Endodermal cell (in vitro differentiated cells): ENCODE measurements at places on chromosomes 12 and 14. TPM values are rescaled to one million over a fixed set of nuclear protein-coding genes. Genes with fewer than 3 reads are reported as not detected.
A peak's percentile ranks its signal among the peaks of the same experiment; 100 is the strongest.

DNA sequence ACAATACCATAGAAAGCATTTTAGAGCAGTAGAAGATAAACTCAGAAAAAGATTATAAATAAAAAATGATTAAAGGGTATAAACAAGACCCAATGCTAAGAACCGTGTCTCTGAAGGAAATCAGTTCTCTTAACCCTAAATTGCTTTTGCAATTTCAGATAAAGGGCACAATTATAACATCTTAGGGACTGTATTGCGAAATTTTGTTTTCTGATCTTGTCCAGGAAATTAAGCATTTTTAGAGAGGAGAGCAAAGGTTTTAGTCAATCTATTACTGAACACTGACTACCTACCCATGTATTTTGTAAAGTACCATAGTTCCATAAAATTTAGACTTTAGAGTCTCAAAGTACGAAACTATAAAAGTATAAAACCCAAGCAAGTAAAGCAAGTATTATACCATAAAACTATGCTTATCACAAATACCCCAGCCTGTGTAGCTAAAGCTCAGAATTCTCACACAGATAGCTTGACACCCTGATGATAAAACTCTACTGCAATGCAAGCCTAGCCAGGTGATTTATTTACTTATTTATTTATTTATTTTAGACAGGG lies 6.8 kb upstream of the CHPT1 start:
- no peak for DNase-seq

GRCh38 chr14:104583424-104584306 lies 4.1 kb downstream of the C14orf180 start:
- DNase-seq = no peak

DNA sequence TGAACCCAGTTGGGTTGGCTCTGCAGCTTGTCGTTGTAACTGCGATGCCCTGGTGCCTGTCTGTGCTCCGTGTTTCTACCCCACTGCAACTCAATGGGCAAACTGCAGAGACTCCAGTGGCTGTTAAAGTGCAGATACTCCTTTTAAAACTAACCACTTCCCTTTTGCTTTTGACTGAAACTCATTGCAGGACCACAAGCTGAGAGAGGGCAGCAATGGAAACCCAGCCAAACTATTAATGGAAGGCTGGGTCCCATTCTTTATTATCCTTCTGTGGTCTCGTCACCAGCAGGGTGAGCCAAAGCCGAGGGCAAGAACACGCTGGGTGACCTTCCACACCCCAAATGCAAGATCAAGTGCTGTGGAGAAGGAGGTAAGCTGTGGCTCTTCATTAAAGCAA lies 910.4 kb downstream of the VRK1 start:
- DNase-seq = peak; percentile 56

GRCh38 chr14:47678157-47678556 lies 2.8 kb upstream of the MDGA2 start:
- DNase-seq = peak; percentile 55

Gene RILPL2
- 1.7 to 2.9 TPM (median 2.6 TPM) in 3 replicates for total RNA-seq

DNA sequence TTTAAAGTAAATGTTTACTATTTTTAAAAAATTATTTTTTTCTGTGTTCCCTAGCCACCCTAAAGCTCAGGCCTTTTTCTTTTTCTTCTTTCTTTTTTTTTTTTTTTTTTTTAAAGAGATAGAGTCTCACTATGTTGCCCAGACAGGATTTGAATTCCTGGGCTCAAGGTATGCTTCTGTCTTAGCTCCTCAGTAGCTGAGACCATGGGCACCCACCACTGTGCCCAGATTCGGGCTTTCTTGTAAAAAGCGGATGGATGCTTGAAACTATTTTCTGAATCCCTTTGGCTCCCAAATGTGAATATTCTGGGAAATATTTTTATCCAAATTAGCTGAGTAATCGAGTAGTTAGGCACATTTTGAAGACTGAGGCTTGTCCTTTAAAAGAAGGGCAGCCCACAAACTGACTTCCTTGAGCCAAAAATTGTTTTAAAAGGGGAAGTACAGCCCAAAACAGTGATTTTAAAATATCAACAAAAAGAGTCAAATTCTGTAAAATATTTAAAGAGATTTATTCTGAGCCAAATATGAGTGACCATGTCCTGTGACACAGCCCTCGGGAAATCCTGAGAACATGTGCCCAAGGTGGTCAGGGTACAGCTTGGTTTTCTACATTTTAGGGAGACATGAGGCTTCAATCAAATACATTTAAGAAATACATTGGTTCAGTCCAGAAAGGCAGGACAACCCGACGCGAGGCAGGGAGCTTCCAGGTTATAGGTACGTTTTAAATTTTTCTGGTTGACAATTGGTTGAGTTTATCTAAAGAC lies 28.8 kb upstream of the HIGD1C start:
- DNase-seq = peak; percentile 36

Gene FSCB
- 0.22 to 0.25 TPM in 2 of 3 replicates, not detected in the other for total RNA-seq

- DNase-seq = no peak
These were observed 376.3 kb upstream of the RGS6 start for GRCh38 chr14:71555654-71556559.

Gene C12orf76
- 22.4 to 25.9 TPM (median 23.5 TPM) in 3 replicates for total RNA-seq

GRCh38 chr14:73237786-73238423 lies 599 bp downstream of the PAPLN start:
- DNase-seq = peak; percentile 72

DNA sequence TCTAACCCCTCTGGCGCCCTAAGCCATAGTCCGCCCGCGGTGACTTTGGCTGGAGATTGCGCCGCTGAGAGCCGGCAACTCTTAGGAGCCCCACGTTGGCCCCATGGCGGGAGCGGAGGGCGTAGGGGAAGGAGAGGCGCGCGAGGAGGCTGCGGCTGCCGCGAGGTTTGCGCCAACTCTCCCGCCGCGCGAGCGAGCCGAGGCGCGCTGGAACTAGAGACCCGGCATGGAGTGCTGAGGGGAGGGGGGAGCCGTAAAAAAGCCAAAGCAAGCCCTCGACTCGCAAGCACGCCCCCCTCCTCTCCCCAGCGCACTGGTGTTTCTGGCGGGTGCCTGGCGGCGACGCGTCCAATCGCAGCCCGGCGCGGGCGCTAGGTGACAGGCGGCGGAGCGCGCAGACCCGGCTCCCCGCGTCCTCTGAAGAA lies at the start of gene SYT10:
Gene SYT10 (minus strand): TSS at position 233 of the 425 bp plus-strand sequence. CDS start 297 bp downstream, outside the sequence.
- peak; percentile 94 for DNase-seq

- DNase-seq = no peak
These were observed at the start of gene TC2N for GRCh38 chr14:91867316-91867988. Gene TC2N, minus strand, starts transcription at chr14:91867536. Its CDS starts 53,767 bp downstream, at chr14:91813769.

- no peak for DNase-seq
These were observed 107.5 kb downstream of the KITLG start for GRCh38 chr12:88472775-88473174.

Gene LBHD2
- total RNA-seq = not detected in 2 replicates

DNA sequence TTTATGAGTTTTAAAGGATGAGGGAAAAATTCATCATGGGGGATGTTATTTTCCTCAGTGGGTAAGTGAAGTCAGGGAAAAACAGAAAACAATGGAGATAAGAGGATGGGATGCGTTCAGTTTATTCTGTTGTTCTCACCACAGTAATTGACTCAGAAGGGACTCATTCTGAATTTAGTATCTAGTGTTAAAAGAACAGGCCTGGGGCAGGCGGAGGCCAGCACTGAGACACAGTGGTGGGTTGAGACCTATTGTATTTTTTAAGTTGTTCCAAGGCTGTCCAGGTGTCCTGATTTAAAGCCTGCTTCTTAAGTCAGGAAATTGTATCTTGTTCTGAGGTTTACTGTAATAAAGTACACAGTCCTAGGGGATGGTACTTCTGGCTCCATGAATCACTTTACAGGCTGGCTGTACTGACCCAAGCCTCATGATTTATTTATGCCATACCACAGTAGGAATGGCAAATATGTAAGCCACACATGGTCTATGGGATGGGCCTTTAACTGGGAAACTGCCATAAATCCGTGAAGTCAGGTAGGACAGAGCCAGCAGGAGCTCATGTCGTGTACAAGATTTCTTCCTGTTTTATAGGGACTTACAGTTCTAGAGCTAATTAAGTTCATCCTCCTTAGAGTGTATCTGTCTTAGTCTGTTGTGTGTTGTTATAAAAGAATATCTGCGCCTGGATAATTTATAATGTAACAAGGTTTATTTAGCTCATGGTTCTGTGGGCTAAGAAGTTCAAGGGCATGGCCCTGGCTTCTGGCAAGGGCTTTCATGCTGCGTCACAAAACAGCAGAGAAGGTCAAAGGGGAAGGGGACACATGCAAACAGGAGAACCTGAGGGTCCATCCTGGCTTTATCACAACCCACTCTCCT lies 244.1 kb downstream of the FBXL14 start:
- no peak for DNase-seq

Gene ZNF891
- total RNA-seq = 2.9 and 3.7 TPM in 2 replicates

DNA sequence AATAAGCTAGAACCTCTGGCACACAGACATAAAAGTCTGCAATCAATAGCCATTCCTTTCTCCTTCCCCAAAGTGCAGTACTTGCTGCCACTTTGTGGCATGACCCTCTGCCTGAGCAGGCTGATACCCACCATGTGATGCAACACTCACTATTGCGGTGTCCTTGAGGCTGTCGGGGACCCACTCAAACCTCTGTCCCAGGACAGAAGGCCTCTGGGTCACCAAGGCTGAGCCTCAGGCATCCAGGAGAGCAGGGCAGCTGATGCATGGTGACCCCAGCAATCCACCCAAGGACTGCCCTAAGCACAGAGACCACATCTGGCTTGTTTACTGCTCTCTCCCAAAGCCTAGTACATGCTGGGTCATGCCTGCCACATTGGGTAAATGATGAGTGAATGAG lies 114.2 kb downstream of the DPF3 start:
- peak; percentile 25 for DNase-seq

Gene LRP1-AS
- not detected in 3 replicates for total RNA-seq

DNA sequence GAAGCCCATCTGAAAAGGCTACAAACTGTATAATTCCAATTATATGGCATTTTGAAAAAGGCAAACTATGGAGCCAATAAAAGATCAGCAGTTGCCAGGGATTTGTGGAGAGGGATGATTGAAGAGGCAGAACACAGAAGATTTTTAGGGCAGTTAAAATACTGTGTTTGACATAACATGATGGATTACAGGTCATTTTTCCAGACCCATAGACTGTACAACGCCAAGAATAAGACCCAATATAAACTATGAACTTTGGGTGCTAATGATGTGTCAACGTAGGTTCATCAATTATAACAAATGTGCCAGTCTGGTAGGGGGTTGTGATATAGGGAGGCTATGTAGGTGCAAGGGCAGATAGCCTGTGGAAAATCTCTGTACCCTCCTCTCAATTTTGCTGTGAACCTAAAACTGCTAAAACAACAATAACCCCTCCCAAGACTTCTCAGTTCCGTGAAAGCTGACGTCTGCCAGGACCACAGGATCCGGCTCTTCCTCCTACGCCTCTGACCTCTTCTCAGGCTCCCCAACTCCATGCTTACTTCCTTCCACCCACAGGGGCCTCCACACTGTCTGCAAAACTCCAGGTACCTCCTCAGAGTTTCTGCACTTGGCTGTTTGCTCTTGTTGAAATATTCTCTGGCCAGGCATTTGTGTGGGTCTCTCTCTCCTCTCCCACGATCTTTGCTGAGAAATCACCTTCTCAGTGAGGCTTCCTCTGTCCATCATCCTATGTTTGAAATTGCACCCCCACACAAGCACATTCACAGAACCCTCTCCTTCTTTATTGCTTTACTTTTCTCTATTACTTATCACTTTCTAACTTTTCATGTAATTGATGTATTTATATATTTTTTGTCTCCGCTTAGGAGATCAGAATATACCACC lies 131.4 kb downstream of the BBS10 start:
- no peak for DNase-seq

Gene SRRM4
- total RNA-seq = 0.44 and 0.59 TPM in 2 replicates

GRCh38 chr12:14315501-14315900 lies 50.0 kb upstream of the ATF7IP start:
- no peak for DNase-seq

Gene TDRD9
- not detected in 3 replicates for total RNA-seq

DNA sequence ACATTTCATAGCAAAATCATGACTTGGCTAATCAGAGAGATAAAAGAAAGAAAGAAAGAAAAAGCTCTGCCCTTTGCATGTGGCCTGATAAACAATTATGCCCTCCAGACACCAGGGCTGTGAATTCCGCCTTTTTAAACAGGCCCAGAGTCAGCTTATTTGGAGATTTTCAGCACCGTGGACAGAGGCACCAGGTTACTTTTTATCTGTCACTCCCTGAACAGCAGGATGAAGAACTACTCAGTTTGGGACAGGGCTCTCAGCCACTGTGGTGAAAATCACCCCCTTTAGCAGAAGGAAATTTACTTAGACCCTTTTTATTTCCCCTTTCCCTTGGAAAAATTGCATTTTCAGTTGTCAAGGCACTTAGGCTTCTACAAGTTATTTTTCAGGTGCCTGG lies 359.9 kb downstream of the NRXN3 start:
- peak; percentile 89 for DNase-seq

DNA sequence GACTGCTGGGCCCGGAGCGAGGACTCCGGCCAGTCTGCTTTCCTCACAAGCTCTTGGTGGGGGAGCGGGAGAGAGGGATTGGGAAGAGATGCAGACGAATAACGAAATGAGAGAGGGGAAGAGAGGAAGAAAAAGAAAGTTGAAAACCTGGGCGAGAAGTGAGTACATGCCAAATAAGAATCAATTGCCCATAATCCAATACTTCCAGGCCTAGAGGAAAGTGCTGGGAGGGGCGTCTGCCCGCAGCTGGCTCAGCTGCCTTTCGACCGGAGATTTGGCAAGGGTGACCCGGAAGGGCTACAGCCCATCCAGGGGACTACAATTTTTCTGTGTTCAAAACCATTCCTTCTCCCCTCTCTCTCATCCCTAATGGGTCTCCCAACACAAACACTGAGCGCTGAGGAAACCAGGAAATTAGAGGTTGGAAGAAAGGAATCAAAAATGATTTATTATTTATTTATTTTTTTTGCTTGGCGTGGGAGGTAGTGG lies 4.9 kb downstream of the NKX2-1 start:
- DNase-seq = no peak

GRCh38 chr12:116697305-116697704 lies 40.6 kb downstream of the SPRING1 start:
- DNase-seq = peak; percentile 95

- DNase-seq = no peak
These were observed 427.9 kb downstream of the CCDC91 start for GRCh38 chr12:28618171-28618570.

GRCh38 chr14:98956181-98956580 lies 315.8 kb downstream of the BCL11B start:
- peak; percentile 25 for DNase-seq

Gene GALC
- total RNA-seq = 27.8 and 31.8 TPM in 2 replicates

- DNase-seq = peak; percentile 56
These were observed 786 bp upstream of the PFKM start for GRCh38 chr12:48118284-48118871.

- no peak for DNase-seq
These were observed 506 bp upstream of the NABP2 start for GRCh38 chr12:56223571-56224101.

Gene SMCO2
- 1.0 TPM in 1 of 2 replicates, not detected in the other for total RNA-seq

Gene IQSEC3
- total RNA-seq = 1.5 and 2.3 TPM in 2 replicates

GRCh38 chr14:93045965-93046704 lies 69.6 kb downstream of the ITPK1 start:
- DNase-seq = no peak

DNA sequence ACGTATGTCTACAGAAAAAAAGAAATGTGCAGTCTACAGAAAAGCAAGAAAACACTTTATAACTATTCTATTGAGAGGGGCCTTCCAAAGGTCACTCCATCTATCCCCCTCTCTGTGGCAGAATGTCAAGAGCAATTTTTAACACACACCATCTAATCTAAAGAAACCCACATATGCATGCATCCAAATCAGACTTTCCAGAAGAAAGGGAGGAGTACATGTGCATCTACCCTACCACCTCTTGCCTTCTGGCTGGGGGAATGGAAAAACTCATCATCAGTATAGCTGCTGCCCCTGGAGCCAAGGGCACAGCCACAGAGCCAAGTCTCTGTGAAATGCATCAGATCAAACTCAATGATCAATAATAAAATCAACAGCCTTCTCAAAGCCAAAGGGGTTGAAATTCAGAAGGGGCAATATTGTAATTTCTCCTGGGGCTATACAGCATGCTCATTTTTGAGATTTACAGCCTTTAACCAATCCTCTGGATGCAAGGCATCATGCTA lies 63.9 kb downstream of the ANO2 start:
- no peak for DNase-seq
